ENCODE measurements at places on chromosomes 7 and 10.
A peak's percentile ranks its signal among the peaks of the same experiment; 100 is the strongest.

GRCh38 chr10:16518822-16519221 lies 2.9 kb downstream of the C1QL3 start:
- no peak for DNase-seq

DNA sequence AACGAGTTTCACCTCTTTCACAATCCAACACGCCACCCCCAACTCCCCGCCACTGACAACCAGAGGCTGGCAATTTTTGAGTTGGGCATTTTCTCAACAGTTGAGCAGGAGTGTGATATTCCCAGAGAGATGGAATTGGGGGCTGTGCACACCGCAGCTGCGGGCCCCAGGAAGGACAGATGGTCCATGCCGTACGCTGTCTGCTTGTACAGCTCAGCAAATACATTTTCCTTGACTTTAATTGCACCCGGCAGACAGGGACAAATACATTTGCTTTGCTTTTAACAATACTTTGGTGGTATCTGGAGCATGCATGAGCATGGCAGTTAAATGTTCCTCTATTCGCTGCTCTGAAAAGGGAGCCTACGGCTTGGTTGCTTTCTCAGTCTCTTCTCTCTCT lies 354.2 kb upstream of the DPP6 start:
- no peak for DNase-seq

GRCh38 chr10:60082744-60083344 lies 176.5 kb upstream of the CCDC6 start:
- no peak for DNase-seq

GRCh38 chr7:33809228-33809627 lies 96.1 kb upstream of the BMPER start:
- DNase-seq, result no peak

GRCh38 chr10:71565284-71566000 lies 154.1 kb downstream of the C10orf105 start:
- DNase-seq, result no peak

DNA sequence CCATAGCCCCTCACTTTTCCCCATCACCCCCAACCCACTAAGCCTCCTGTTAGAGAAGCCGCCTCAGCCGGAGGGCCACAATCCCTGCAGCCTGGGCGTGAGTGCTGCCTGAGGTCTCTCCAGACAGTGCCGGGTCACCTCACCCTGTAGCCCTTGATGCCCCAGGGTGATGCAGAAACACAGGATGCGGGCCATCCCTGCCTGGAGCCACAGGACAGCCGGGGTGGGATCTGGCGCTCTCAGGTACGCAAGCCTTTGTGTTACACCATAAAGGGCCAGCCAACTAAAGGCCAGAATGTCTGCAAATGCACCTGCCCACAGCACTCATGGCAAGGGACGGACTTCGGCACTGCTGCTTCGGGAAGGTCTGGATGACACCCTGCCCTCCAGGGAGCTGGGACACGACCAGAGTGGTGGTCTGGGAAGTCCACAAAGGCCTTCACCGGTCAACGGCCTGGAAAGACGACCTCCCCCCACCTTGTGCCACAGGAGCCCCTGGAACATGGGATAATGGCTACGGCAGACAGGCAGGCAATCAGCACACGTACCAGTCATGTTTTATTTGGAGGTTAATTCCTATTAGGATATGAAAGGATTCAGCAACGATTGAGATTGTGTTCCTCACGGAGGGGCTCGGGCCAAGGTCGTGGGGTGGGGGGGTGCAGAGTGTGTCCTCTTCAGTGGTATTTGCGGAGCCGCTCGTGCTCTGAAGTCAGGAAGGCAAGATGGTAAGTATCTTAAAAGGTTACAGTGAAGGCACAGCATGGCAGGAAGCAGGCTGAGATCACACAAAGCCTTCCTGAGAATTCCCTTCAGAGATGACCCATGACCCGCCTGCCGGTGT lies 8.1 kb downstream of the ATP5MF start:
- DNase-seq, result no peak

GRCh38 chr10:89367529-89367928 lies 10.3 kb upstream of the IFIT1B start:
- DNase-seq, result no peak

DNA sequence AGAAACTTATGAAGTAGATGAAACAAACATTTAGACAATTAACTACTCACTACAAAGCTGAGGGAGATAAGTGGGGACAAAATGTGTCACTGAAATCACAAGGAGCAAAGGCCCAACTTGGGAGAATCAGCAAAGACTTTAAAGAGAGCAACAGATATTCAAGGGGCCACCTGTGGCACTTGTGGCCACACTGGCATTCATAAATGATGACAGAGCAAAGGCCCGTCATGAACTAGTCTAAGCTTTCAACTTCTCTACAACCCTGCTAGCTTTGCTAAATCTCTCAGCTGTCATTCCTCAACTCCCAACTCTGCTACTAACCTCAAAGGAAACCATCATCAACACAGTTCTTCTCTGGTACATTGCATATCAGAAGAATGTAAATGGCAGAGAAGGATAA lies 178.4 kb downstream of the CPEB3 start:
- no peak for DNase-seq

DNA sequence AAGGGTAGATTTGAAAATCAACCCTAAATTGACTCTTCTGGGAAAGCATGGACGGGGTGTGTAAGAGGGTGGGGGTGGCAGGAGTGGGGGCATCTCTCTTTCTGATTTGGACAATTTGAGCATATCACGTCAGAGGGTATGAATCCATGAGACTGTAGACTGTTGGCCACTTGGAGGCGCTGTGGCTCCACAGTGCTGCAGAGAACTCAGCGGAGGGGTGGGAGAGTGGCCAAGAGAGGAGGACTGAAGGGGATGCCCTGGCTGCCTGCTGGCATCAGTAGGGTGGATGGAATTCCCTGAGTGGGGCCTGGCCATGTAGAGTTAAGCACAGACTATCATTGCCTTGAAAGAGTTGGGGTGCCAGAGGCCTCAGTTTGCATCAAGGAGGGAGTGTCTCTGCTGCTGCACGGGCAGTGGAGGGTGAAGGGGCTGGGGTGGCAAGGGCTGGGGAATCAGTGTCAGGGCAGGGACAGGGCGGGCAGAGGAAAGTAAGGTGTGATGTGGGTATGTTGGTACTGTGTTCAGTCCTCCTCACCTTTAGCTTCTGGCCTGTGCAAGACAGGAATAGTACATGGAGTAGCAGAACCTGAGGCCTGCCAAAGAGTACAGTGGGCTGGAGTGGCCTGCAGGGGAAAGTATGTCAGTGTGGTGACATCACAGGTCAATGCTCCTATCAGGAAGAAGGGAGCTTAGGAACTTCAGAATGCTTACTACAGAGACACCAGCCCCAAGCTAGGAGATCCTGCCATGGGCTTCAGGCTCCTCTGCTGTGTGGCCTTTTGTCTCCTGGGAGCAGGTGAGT lies 133.5 kb upstream of the PRSS58 start:
- DNase-seq, result peak; percentile 19

GRCh38 chr7:25852211-25852938 lies 299.6 kb upstream of the NFE2L3 start:
- DNase-seq, result peak; percentile 50

GRCh38 chr7:149210551-149210950 lies 15.2 kb downstream of the ZNF282 start:
- DNase-seq, result no peak

DNA sequence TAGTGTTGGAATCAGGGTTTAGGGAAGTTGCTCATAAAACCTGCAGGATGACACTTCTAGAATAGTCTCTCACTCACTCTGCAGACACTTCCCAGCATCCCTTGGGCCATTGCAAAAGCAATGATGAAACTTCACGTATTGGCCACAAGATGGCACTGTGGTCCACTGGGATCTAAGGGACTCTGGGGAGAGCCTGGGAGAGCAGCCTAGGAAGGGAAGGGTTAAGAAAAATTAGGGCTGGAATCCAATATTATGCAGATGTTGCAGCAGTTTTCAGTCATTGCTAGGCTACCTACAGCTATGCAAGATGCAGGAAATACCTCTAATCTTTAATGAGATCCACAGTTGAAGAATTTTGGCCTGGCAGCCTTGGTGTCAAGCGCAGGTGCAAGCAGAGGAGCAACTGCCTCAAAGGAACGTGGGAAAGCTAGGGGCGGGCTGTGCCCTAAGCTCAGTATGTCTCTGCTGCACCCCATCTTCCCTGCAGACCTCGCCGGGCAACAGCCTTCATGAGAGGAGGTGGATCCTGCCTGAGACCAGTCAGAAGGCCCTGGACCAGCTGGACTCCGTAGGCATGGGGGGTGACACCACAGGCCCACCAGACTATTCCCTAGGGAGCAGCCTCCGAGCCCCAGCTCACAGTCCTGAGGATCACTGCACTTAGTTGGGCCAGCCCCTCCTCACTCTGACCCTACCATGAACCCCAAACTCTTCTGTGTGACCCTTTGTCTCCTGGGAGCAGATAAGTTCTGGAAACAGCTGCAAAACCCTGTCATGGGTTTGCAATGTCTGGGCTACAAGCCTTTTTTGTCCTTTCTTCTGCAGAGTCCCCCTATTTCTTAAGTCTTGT lies 127.9 kb upstream of the PRSS58 start:
- peak; percentile 78 for DNase-seq

DNA sequence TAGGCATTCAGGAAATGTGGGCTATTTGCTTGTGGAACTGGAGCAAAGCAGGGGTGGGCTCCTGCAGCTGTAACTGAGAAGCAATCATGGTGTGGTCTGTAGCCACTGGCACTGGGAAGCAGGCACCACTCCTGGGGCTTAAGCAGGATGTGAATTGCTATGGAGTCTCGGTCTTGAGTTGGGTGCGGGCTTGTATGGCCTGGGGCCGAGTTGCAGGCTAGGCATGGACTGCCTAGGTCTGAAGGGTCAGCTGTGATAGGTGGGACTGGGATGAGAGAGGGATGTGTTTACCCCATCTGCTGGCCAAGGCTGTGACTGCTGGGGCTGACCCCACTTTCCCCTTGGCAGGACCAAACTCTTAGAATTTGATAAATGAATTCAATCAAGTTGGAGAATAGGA lies 43.0 kb downstream of the ADCY1 start:
- no peak for DNase-seq

DNA sequence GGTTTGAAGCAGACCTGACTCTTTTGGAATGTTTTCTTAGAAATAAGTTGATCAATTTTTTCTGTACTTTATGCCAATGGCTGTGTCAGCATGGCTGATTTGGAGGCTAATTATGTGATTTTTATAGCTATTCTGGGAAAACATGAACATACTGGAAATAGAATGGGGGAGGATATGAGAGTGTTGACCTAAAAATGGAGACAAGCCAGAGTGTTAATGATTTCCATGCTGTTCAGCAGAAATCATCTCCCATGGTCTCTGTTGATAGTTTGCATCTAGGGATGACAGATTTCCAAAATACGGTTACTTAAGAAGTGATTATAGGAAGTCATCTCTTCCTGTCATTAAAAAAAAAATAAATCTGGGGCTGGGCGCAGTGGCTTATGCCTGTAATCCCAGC lies 32.7 kb upstream of the DMTF1 start:
- DNase-seq, result no peak

DNA sequence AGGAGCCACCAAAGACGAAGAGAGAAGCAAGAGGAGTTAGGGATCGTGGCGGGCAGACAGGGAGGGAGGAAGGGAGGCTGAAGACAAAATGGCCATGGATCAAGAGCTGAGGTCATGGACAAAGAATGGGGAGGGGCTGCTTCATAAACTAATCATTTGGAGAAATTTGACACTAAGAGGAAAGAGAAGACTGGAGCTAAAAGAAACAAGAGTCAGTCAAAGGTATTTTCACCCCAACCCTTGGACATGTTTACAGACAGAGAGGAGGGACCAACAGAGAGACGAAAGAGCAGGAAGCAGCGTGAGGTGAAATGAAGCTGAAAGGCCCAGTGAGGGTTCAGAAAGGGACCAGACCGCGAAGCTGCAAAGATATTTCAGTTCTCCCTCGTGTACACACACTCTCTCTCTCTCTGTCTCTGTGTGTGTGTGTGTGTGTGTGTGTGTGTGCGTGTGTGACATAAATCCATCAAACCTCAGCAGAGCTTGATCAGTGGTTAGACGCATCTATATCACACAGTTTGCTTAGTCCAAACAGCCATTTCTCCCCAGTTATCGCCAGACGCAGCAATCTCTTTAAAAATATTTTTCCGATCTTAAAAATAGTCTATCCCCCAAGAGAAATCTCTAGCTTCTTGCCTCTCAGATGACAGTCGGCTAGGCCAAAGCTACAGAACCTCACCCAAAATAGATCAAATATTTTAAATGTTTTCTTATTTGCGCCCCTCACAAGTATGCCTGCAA lies 12.5 kb upstream of the CALD1 start:
- DNase-seq, result peak; percentile 77

DNA sequence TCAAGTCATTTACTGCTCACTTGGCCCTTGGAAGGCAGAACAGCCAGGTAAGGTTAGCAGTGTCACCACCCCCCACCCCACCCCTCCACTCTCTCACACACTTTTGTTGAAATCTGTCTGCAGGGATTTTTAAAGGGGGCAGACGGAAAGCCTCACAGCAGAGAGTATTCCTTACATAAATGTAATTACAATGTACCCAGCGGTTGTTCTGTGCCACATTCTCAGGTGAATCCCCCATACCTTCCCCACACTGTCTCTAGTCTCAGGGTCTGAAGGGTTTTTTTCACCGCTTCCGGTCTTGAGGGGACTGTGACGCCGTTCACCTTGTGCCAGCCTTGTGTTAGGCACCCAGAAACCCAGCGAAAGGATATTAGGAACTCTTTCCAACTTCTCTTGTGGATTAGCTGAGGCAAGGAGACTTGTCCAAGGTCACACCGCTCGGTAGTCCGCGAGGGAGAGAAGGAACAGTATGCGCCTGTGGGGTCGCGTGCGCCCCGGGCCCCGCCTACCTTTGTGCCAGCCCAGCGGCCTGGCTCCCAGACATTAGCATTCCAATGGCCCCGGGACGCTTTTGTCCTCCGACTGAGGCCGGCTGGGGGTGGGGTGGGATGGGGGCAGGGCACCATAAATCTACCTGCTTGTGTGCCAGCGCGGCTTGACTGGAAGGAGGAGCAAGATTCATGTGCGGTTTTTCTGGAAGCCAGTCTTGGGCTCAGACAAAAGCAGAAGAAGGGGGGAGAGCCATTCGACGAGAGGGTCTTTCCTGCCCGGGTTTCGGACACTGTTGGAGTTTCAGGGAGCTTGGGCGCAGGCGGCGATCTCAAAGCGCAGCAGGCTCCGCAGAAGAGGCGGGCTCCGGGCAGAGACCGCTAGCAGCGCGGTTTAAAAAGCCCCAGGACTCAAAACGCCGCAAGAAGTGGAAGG lies 4.5 kb downstream of the NEUROG3 start:
- DNase-seq, result no peak

GRCh38 chr7:25132430-25132829 lies 7.4 kb upstream of the CYCS start:
- no peak for DNase-seq

DNA sequence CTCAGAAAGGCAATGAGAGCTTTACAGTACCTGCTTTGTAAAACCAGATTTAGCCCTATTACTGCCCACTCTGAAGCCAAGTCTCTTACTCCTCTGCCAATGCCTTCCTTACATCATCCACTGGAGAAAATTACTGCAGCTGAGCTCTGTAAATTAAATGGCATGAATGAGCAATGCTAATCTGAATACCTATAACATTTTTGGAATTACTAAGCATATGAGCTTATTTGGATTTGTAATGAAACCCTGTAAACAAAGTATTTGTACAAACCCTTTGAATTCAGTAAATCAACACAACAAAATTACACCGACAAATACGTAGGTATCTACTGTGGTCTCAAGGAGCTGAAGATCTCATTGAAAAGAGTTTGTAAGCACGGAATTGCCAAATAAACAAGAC lies 12.1 kb upstream of the CCNY start:
- peak; percentile 46 for DNase-seq
